ENCODE measurements at places on chromosomes 4 and X.

DNA sequence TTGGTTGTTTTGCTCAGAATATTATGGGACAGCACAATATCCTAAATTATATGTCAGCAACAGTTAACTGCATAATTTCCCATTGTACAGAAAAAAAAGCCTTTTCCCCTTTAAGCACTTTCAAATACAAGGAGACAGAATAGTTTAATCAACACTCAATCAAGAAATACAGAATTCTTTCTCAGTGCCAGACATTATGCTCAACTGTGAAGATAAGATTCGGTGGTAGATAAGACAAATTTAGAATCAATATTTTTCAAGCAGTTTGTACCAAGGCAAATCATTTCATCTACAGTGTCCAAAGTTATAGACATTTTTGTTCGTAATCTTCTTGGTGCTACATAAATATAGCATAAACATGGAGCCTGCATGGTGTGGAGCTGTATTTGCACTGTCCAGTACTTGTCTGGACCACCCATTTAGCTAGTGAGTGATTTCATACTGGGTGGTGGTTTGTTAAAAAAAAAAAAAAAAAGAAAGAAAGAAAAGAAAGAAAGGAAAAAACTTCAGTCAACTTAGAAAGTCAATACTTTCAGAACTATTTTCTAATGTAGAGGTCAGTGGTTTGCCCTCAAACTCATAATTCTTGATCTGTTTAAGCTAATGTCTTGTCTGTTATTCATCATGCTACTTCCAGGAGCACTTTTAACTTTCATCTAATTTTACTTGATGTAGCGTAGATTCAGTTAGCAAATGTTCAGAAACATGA is 522.9 kb downstream of the FAT4 start:
- no peak for DNase-seq

- DNase-seq, result no peak
These were observed 65.4 kb downstream of the ANK2 start for GRCh38 chr4:113114884-113115283.

- DNase-seq, result peak; percentile 94
These were observed 459.7 kb downstream of the IL15 start for GRCh38 chr4:142095886-142096605.

- no peak for DNase-seq
These were observed 3.1 kb upstream of the FGF16 start for GRCh38 chrX:77444075-77444474.

- no peak for DNase-seq
These were observed 2.9 kb upstream of the SCARB2 start for GRCh38 chr4:76216524-76216923.

- no peak for DNase-seq
These were observed 79.9 kb downstream of the FAM53A start for GRCh38 chr4:1604181-1604705.

Measured in skeletal muscle cell (primary cell).